ENCODE measurements at places on chromosomes 7 and 10. TPM values are rescaled to one million over a fixed set of nuclear protein-coding genes. Genes with fewer than 3 reads are reported as not detected.
A peak's percentile ranks its signal among the peaks of the same experiment; 100 is the strongest.

GRCh38 chr7:156459582-156459981 is 181.0 kb upstream of the RNF32 start:
- DNase-seq: no peak

The CPVL gene
- total RNA-seq: 2.7 TPM

- DNase-seq: no peak
These were observed 177.8 kb upstream of the PLPP4 start for GRCh38 chr10:120279196-120279595.

The GPR26 gene
- not detected for total RNA-seq

DNA sequence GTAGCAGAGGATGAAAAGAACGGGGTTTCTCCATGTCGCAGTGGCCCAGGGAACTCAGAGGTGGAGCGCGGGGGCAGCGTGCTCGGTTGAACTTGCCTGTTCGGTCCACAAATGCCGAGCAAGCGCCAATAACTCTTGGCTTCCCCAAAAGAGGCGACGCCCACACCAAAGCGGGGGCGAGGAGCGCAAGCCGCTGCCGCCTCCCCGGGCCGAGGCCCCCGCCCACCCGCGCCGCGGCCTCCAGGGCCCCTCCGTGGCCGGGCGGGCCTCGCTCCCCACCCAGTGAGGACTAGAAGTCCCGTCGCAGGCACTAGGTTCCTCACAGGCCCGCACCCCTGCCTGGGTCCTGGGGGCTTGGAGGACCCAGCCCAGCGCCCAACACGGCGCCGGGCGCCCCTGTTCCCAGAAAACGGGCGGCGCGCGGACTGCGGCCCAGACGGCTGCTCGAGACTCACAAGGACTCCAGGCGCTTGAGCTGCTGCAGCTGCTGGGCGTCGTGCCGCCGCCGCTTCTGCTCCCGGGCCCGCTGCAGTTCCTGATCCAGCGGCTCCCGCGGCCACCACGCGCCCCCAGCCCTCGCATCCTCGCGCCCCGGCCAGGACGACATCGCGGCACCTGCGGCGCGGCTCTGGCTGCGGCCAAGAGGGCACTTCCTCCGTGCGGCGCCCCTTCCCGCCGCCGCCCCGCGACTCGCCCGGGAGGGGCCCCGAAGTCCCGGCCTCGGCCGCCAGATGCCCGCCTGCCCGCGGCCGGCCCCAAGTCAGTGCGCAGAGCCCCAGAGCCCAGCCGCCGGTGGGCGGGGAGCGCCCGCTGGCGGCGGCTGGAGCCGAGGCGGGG is 14.6 kb upstream of the FKBP9 start:
- peak; percentile 82 for DNase-seq

The PRF1 gene
- total RNA-seq: not detected

DNA sequence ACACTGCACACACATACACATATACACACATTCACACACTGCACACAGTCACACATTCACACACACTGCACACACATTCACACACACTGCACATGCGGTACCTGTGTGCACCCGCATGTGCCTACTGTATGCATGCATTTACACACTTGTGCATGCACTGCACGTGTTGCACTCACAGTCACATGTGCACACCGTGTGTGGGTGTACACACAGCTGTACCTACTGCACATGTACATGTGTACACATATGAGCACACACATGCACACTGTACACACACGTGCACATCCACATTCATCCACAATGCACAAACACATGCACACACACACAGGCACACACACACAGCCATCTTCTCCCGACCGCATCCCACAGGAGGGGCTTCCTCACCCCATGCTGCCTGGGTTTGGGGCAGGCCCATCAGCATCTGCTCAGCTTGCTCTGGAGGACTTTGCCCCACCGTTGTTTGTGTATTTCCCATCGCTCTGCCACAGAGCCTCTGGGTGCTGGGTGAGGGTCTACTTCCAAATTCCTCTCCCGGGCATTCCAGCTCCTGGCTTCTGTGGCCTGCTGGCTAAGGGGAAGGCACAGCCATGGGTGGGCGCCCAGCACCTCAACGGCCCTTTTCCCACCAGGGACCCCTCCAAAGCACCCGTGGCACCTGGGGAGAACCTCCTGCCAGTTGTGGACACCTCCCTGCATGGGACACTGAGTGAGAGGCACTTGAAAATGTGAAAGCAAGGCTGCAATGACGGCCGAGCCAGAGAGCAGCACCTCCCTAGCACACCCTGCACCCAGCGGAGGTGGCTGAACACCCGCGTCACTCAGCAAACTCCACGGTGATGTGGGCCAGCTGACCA is 324.3 kb downstream of the PTPRN2 start:
- DNase-seq: no peak

DNA sequence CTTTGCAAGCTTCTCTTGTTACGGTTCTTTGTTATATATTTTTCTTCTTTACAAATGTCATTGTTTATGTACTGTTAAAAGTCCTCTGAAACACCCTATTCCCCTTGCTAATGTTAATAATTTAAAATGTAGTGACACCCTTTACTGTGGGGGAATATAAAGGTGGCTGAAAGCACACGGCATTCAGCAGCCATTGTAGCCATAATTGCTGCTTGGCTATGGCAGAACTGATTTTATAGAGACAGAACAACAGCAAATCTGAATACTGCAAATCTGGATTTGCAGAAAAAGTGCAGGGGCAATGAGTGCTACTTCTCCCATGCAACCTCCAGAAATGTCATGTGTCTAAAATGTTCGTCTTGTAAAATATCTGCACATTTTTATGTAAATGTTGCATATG is 3.7 kb upstream of the WASL start:
- no peak for DNase-seq

DNA sequence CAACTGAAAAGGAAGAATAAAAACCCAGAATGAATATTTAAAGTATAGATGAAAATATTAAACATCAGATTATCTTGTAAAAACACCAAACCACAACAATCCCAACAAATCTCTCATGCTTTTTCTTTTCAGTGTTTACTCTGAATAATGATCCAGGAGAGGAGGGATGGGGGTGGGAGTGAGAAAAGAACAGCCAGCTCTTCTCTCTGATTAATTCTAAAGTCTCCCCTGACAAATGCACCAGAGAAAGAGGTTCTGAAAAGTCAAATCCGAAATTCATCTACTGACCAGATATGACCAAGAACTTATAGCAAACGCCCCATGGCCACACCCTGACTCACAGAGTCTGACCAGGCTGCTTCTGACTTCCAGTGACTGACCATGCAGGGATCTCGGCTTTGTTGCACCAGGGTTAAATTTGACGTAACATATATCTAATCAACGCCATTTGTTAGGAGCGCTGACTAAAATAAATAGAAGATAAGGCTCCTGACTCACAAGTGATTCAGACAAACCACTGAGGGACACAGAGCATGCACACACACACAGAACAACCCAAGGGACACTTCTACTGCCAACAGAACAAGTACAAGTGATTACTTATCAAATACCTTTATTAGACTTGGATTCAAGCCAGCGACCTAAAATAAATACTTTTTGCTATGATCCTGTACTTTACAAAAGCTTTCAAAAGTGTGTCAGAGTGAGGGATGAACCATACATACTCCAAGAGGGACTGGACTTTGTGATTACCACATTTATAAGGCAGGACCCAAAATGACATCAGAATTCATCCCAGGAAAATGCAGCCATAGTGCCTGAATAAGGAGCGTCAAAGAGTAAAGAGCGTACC is 9.3 kb upstream of the SPOCK2 start:
- DNase-seq: peak; percentile 84

GRCh38 chr7:32093415-32094408 is 23.5 kb upstream of the PDE1C start:
- DNase-seq: no peak

The CPA2 gene
- not detected for total RNA-seq
